Activated T-helper 1 cell treated with anti-CD3 and anti-CD28 coated beads, Interleukin-2, amount 50 U/mL, for 16 hours (primary cell): ENCODE measurements at places on chromosomes 1 and 21.

DNA sequence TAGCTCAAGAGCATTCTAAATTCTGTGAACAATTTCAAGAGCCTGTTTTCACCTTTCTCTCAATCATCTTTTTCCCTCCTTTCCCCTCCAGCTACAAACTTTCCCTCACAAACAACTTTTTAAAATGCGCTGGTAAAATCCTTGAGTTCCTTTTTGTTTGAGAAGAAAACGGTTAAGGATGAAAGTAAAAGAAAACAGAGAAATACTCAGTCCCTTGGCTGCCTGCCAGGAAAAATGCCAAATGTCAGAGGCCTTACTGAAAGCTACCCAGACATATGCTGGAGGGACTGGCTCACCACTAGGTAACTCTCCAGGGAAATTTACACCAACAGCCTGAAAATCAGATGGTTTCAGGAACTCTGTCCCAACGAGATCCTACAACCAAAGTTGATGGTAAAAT is 11.0 kb upstream of the SERBP1 start:
- no peak for DNase-seq

GRCh38 chr1:192270398-192270797 is 46.4 kb upstream of the RGS21 start:
- DNase-seq: no peak

GRCh38 chr1:26602378-26602959 is 72.9 kb downstream of the RPS6KA1 start:
- DNase-seq: no peak

DNA sequence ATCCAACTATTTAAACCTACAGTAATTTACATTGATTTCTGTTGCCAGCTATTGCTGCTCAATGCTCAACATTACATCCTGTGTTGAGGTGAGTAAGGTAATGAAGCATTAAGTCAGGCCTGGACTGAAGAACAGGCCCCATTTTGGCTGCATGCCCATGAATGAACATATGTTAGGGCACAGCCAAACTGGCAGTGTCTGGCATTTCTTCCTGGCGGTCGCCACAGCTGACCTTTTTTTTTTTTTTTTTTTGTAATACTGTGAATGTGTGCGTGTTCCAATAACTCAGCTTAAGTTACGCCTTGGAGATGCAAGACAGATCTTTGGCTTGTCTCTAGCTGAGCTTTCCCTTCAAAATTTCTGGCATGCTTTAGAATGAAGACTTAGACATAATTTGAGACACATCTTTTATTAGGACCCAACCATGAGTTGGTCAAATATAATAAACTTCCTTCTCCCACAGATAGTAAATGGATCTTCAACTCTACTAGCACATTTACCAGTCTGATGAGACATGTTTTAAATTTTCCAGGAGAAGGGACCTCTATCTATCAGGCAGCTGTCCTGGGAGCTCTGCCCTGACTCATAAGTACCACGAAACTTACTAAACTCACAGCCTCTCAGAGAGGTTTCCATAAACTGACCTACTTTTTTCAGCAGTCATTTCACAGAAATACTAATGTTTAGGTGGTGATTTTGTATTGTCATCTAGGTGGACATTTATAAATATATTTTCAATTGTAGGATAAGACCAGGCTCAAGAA is 341.1 kb upstream of the RUNX1 start:
- DNase-seq: no peak

DNA sequence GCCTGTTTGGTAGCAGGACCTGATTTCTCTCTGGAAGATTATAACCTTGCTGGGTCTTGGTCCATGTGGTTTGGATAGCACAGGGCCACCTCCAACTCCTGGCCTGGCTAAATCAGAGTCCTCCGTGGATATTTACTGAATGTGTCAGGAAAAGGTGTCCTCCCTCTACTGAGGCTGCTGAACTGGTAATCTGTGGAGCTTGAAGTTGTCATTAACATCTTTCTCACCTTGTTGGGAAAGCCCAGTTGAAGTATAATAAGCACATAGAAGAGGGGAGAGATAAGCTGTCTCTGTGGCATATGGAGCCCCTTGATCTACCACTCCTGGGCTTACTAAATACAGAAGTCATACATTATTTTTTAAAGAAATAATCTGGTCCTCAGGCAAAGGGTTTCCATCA is 294.3 kb upstream of the B3GALT2 start:
- no peak for DNase-seq

DNA sequence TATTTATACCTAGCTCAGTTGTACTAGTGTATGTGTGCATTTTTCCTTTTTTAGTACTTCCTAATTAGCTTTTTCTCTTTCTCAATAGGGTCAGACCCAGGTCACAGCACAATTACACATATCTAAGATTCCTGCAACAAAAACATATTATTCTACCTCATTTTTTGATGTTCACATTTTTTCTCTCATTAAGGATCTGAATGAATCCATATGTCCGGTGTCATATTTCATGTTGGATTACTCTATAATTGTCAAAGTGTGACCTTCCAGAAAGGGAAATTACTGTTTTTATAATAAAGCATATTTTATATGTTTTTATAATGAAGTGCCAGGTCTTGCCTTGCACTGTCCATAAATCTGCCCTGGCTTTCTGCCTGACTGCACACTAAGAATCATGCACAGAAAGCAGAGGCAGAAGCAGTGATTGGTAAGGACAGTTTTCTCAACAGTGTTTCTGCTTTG is 143.7 kb downstream of the KCNT2 start:
- DNase-seq: no peak

DNA sequence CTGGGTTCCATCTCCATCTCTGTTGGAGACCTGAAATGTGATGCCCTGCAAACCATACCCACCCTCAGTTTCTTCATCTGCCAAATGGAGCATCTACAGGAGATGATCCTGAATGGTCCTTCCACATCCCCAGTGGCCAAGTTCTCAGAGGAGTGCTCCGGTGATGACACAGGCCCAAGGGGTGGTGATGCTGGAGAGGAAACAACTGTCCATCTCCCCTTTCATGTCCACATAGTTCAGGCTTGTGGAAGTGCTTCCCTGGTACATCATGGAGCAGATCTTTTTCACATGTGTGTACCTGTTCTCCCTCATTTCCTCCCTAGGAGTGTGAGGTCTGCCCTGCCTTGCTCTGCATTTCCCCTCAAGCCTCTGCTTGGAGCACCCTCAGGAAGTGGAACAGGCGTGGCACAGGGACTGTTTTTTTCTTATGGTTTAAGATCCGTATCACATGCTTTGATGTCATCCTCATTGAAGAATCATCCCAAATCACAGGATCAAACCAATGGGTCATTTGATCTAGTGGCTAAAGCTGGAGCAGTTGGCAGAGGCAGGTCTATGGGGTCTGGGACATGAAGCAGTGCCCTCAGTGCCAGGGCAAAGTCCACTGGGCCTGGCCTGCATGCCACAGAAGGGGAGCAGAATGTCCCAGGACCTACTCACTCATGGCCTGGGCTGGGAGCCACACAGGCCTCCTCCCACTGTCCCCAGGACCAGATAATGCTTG is 8.2 kb upstream of the TRIM63 start:
- no peak for DNase-seq

- no peak for DNase-seq
Measured at GRCh38 chr1:217498209-217498608, 132.7 kb downstream of the GPATCH2 start.

GRCh38 chr1:20322825-20323612 is 32.3 kb downstream of the VWA5B1 start:
- DNase-seq: peak; percentile 11

- DNase-seq: no peak
Measured at GRCh38 chr1:159113596-159114433, 37.2 kb upstream of the AIM2 start.

- DNase-seq: no peak
Measured at GRCh38 chr1:112893288-112894009, 62.5 kb downstream of the SLC16A1 start.

GRCh38 chr1:182259229-182259872 is 132.2 kb downstream of the GLUL start:
- peak; percentile 10 for DNase-seq

GRCh38 chr1:31583995-31584868 is 7.9 kb downstream of the TINAGL1 start:
- no peak for DNase-seq

DNA sequence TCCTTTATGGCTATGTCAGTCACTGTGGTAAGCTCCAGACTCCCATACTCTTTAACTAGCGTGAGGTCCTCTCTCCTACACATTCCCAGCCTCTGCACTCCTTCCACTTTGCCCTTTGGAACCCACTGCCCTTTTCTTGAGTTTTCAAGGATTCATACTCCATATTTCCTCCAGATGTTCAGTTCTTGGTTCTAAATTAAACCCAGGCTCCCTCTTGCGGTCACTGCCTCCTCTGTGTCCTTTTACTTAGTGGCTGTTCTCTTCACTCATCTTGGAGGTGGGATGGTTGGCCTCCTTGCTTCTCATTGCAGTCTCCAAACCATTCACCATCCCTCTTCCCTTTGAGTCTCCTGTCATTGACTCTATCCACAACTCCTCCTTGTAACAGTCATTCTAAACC is 208.1 kb downstream of the TGFB2 start:
- DNase-seq: no peak

DNA sequence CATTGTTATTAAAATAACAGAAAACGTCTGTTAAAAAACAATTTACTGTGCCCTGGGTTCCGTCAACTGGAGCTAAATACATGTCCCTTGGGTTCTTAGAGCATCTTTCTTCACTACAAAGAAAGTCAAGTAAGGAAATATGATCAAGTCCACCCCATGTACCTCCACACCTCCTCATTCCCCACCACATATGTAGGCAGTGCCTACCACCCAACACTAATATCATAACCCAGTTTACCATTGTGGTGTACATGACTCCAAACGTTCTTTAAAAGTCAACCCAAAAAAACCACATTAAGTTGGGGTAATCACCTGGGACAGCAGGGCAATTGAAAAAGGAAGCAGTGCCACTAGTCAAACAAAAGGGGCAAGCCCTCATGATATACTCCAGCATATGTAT is 7.8 kb upstream of the LRRC52 start:
- DNase-seq: no peak

DNA sequence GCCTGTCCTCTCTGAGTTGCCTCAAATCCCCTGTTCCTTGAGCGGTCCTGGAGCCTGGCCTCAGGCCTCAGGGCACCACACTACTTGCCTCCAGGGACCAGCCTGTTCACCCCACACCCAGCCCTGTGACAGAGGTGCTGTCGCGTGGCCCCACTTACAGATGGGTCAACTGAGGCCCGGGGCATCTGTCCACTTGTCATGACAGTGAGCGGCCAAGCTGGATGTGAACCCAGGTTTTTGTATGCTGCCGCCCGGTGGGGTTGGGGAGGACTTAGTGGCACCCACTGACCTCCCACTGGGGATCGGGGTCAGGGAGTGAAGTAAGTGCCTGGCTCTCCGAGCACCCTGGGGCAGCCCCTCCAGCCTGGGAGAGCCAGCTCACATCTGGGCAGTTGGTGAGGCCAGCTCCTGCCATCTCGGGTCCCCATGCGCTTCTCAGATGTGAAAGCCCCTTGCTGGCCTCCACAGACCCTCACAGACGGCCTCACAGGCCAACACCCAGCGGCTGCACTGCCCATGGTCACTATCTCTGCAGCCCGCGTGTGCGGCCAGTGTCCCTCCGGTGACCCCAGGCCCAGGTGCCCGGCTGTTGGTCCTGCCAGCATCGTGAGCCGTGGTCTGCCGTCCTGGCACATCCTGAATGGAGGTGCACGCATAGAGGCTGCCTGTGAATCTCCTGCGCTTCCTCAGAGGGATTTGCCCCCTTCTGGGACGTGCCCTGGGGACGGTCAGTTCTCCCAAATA is 9.3 kb upstream of the FAAP20 start:
- no peak for DNase-seq

DNA sequence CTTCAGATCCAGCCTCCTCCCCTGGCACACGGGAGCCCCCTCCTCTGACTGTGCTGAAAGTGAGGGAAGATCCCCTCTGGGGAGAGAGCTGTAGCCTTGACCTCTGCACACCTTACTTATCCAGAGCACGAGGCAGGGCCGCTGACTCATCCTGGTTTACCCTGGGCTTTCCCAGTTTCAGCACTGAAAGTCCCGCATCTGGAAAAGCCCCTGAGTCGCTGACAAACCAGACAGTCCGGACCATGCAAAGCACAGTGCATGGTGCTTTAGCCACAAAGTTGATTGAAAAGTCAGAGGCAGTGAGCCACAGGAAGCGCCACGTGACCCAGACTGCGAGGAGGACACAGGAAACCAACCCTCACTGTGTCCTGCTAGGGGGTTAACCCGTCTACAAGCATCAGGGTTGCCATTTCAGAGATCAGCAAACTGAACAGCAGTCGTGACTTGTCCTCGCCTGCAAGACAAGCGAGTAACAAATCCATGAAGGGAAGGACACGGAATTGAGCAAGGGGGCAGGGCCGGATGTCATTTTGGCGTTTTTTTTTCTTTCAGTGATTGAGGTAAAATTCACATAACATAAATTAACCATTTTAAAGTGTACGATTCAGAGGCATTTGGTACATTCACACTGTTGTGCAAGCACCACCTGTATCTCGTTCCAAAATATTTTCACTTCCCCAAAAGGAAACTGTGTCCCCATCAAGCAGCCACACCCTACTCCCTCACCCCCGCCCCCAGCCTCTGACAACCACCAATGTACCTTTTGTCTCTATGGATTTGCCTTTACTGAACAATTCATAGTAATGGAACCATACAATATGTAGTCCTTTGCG is 19.9 kb upstream of the IFNGR2 start:
- peak; percentile 55 for DNase-seq

DNA sequence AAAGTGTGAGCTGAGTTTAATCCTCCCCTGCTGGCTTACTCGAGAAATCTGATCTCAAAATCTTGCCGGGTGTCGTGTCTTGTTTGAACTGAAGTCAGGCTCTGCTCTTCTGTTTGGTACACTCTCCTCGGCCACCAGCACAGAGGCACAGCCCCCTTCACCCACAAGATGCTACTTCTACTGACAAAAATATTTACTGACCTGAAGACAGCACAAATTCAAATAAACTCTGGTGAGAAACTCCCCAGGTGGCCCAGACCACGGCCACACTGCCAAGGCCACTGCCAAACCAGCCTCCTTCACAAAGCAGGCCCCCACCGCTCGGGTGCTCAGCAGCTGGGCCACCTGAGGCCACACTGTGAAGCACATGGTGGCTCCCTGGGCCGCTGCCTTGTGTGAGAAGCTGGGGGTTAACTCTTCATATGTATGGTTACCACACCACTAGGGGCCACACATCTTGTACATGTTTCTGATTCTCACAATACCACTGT is 80.6 kb downstream of the TGFBR3 start:
- DNase-seq: no peak

GRCh38 chr1:181104042-181104789 is 15.7 kb downstream of the IER5 start:
- no peak for DNase-seq

DNA sequence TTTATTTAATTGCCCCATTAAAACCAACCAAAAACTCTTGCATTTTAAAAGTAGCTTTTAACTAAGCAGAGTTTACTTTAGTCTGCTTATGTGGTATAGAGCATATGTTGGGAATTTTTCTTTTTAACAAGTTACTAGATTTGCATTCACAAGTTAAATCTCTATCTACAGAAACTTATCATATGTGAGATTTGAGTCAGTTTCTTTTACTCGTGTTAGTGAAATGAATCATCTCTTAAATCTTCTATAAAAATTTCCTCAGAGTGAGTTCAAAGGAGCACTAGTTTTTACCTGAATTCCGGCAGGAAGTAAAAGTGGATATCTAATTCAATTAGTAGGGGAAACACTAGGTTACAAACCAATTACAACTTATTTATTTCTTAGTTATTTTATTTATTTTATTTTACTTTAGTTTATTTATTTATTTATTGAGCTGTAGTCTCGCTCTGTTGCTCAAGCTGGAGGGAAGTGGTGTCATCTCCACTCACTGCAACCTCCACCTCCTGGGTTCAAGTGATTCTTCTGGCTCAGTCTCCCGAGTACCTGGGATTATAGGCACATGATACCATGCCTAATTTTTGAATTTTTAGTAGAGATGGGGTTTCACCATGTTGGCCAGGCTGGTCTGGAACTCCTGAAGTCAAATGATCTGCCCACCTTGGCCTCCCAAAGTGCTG is 1609.6 kb upstream of the B3GALT2 start:
- DNase-seq: no peak
